ENCODE measurements at places on chromosomes 7 and 10.
A peak's percentile ranks its signal among the peaks of the same experiment; 100 is the strongest.

- no peak for DNase-seq
Observed at GRCh38 chr7:2018569-2019460, 213.9 kb downstream of the MAD1L1 start.

DNA sequence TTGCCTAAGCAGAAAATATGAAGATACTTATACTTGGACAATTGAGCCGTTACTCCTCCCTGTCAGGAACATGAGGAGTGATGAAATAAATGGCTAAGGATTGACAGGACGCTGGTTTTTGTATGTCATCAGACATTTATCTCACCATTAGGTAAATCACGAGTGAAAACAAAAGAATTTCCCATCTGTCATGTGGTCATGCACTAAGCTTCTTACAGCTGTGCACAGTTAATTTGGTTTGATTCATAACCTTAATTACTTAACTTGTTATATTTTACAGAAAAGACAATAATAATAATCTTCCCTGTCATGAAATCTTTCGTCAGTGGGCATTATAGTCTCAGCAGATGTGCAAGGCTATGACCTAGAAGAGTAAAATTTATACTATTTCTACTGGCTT, 266.5 kb downstream of the HGF start:
- no peak for DNase-seq

DNA sequence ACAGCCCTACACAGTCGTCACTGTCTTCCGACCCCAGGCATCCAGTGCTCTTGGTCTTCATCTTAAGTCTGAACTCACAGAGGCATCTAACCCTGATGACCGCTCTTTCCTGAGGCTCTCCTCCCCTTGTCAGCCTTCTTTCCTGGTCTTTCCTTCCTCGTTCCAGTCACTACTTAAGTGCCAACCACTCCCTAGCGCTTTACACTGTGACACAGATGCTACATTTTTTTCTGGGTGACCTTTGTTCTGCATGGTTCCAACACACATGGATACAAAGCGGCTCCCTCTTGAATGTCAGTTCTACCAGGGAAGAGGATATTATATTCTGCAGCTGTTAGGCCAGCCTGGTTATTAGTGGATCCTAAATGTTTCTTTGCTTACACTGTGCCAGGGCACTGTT, 12.7 kb downstream of the YWHAG start:
- DNase-seq: no peak

DNA sequence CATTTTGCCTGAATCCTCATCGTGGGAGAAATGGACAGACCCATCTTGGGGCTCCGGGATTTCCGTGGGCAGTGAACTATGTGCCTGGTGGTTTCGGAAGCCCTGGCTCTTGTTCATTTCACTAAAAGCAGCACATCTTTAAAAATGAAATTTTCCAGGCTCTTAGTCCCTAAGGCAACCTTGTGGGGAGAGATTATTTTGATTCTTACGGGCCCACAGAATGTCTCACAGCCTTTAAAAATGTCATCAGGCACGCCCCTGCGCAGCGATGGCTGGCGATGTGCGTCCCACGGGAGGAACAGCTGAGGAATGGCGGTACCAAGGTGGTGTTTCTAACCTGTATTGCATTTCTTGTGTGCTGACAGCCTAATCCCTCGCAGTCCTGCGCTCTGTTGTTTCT, 189.7 kb downstream of the CCDC3 start:
- DNase-seq: no peak

DNA sequence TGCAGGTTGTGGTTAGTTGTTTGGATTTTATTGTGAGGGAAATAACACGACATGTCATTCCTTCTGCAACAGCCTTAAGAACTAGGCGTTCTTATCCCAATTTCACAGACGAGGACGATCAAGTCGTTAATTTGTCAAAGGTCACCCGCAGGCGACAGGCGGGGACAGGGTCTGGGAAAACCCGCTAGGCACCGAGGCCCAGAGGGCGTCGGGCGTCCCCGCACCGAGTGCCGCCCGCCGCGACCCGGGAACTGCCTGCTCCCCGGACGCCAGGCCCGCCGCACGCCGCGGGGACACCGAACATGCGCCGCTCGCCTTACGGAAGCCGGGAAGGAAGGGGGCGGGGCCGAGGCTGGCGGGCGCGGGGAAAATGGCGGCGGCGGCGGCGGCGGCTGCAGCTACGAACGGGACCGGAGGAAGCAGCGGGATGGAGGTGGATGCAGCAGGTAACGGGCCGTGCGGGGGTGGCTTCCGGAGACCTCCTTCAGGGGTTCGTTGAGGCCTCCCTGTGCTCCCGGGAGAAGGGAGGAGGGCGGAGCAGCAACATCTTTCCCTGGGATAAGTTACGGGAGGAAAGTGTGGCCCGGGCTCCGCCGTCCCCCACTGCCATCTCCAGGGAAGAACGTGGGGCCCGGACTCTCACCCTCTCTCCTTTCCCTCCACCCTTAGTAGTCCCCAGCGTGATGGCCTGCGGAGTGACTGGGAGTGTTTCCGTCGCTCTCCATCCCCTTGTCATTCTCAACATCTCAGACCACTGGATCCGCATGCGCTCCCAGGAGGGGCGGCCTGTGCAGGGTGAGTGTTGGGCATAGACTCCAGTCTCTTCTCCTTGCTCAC, at the start of gene COPS6:
TSS of gene COPS6 (plus strand) at position 349 of the 837 bp plus-strand sequence. CDS start at position 371, 22 bp downstream.
- peak; percentile 80 for DNase-seq

GRCh38 chr7:113801751-113802150, 117.1 kb downstream of the PPP1R3A start:
- DNase-seq: no peak

GRCh38 chr7:121752706-121753105, 120.3 kb upstream of the PTPRZ1 start:
- no peak for DNase-seq

GRCh38 chr10:48446785-48447184, 140.3 kb downstream of the MAPK8 start:
- DNase-seq: no peak

- no peak for DNase-seq
Observed at GRCh38 chr7:9842301-9842700, 1131.4 kb upstream of the PHF14 start.

DNA sequence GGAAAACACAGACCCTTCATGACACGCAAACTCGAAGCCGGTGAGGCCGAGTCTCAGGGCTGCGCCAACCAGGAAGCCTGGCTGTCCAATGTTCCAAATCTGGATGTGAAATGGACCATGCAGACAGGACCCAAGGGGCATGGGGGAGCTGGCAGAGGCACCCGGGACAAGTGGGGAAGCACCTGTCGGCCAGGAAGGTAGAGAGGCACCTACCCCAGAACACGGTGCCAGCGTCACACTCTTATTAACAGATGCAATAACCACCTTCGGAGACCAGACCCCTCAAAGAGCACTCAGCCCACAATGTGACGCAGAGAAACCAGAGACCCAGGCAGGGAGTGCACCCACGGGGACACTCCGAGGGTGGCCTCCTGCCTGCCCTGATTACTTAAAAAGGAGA, 88.3 kb upstream of the PDGFA start:
- DNase-seq: no peak
